Mesothelial cell of epicardium (in vitro differentiated cells): ENCODE measurements at places on chromosomes 13 and 19.
A peak's percentile ranks its signal among the peaks of the same experiment; 100 is the strongest.

- peaks cover 16% of the 10 kb centered on the region for H3K4me1 ChIP-seq
- H3K27me3 ChIP-seq = no peaks in the 10 kb centered on the region
- no peak for DNase-seq
- no peak overlapping the region for H3K27ac ChIP-seq
- H3K36me3 ChIP-seq = peaks cover 45% of the 10 kb centered on the region
These were observed 118.5 kb downstream of the STK24 start for GRCh38 chr13:98458431-98458830.

- peaks cover 38% of the 10 kb centered on the region for H3K27me3 ChIP-seq
- no peak overlapping the region for H3K4me3 ChIP-seq
- DNase-seq = no peak
- no peak overlapping the region for H3K27ac ChIP-seq
- H3K36me3 ChIP-seq = no peaks in the 10 kb centered on the region
These were observed 331.3 kb downstream of the UQCRFS1 start for GRCh38 chr19:28881616-28882015.

DNA sequence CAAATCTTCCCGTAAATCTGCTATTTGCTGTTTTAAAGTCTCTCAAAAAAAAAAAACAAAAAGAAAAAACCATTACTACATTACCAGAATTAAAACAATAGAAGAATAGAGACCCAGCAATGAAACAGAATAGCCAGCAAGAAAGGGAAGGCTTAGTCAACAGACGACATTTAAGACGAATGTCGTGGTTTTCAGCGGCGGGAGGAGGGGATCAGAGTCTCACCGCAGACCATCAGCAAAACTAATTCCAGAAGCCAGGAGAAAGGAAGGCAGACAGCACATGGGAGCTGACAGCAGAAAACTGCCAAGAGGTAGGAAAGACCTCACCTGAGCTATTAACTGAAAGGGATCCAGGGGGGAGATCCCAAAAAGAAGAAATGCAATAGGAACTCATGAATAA lies 128.9 kb downstream of the RNF17 start:
- H3K27me3 ChIP-seq = no peaks in the 10 kb centered on the region
- DNase-seq = no peak
- no peak overlapping the region for H3K4me3 ChIP-seq
- H3K27ac ChIP-seq = no peak overlapping the region
- H3K36me3 ChIP-seq = peaks cover 42% of the 10 kb centered on the region
- no peaks in the 10 kb centered on the region for H3K4me1 ChIP-seq

DNA sequence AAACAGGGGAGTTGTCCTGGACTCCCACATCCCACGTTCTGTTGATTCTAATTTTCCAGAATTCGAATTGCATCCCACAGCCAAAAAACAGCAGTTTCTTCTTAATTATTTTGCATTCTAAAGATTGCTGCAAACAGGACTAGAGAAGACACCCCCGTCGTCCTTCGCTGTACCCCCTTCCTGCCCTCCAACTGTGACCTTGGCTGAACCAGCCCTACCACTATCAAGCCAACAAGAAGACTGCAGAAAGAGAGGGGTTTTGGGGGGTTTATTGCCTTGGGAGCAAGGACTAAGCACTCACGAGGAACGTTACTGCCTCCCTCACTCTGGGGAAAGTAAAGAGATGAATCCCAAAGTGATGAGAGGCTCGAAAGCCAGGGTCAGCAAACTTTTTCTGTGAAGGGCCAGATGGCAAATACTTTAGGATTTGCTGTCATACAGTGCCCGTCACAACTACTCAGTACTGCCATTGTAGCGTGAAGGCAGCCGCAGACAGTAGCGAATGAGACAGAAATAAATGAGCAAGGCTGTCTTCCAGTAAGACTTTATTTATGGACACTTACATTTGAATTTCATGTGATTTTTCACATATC lies 32.5 kb upstream of the KATNAL1 start:
- H3K4me3 ChIP-seq = no peak overlapping the region
- no peaks in the 10 kb centered on the region for H3K27me3 ChIP-seq
- H3K36me3 ChIP-seq = no peaks in the 10 kb centered on the region
- peaks cover 59% of the 10 kb centered on the region for H3K4me1 ChIP-seq
- no peak for DNase-seq
- peak overlapping the region; percentile 84 for H3K27ac ChIP-seq

- no peaks in the 10 kb centered on the region for H3K36me3 ChIP-seq
- peak overlapping the region; percentile 77 for H3K4me3 ChIP-seq
- peaks cover 10% of the 10 kb centered on the region for H3K27me3 ChIP-seq
- peak overlapping the region; percentile 3 for H3K27ac ChIP-seq
- peaks cover 14% of the 10 kb centered on the region for H3K4me1 ChIP-seq
These were observed 485 bp downstream of the CRYL1 start for GRCh38 chr13:20525144-20525600.

DNA sequence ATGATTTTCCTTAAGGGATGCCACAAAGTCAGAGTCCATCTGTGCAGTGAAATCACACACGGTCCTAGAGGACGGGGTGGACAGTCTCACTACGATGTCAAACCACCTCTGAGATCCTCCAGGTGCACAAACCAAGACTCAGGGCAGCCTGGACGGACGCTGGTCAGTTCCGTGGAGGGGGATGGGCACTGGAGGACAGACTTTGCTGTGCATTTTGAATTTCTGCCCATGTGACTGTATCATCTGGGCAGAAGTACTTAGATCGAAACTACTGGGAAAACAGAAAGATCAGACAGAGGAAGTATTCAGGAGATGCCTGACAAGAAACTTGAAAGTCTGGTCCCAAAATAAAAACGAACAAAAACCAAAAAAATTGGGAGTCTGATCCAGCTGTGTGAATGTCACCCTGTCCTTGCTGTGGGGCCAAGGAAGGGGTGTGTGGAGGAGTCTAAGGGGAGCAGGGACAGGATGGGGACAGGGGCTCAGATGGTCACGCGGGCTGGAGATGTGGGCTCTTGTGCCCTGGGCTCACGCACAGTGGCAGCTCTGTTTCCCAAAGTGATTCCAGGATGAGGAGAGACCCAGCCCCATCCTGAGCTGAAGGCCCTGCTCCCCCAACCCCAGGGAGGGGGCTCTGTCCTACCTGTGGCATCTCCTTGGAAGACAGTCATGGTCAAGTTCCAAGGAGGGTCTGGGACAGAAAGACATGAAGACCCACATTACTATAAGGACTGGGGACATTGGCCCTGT lies 1.5 kb downstream of the SIGLEC8 start:
- no peak overlapping the region for H3K27ac ChIP-seq
- H3K4me3 ChIP-seq = no peak overlapping the region
- H3K4me1 ChIP-seq = no peaks in the 10 kb centered on the region
- peaks cover under 1% of the 10 kb centered on the region for H3K27me3 ChIP-seq

- H3K4me3 ChIP-seq = no peak overlapping the region
- no peak for DNase-seq
- H3K27me3 ChIP-seq = no peaks in the 10 kb centered on the region
- no peak overlapping the region for H3K27ac ChIP-seq
- H3K36me3 ChIP-seq = no peaks in the 10 kb centered on the region
These were observed 140.9 kb downstream of the KCNRG start for GRCh38 chr13:50156140-50156539.

- no peak overlapping the region for H3K27ac ChIP-seq
- H3K4me1 ChIP-seq = no peaks in the 10 kb centered on the region
- H3K4me3 ChIP-seq = no peak overlapping the region
These were observed 127.7 kb upstream of the EDNRB start for GRCh38 chr13:78046331-78046730.

- H3K4me3 ChIP-seq = peak overlapping the region; percentile 87
- H3K36me3 ChIP-seq = no peaks in the 10 kb centered on the region
- peak overlapping the region; percentile 83 for H3K27ac ChIP-seq
- peaks cover 28% of the 10 kb centered on the region for H3K4me1 ChIP-seq
- H3K27me3 ChIP-seq = no peaks in the 10 kb centered on the region
These were observed 897 bp downstream of the ETHE1 start for GRCh38 chr19:43525836-43526771.

DNA sequence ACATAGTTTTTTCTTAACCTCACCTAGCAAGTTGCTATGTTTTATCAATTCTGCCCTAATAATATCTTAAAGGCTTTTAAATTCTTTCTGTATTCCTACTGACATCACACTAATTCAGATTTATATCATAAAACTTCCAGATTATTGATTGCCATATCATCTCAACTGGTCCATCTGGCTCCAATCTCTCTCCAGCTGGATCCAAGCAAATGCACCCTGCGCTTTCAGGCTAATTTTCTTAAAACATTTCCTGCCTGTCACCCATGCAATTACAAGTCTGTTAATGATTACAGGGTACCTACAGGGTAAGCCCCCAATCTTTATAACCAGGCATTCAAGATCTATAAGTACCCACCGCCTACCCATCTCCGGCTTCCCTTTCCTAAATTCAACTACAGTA lies 95.2 kb downstream of the SERP2 start:
- H3K27me3 ChIP-seq = no peaks in the 10 kb centered on the region
- H3K4me1 ChIP-seq = peaks cover 43% of the 10 kb centered on the region
- peak overlapping the region; percentile 5 for H3K27ac ChIP-seq
- DNase-seq = no peak
- H3K4me3 ChIP-seq = no peak overlapping the region

DNA sequence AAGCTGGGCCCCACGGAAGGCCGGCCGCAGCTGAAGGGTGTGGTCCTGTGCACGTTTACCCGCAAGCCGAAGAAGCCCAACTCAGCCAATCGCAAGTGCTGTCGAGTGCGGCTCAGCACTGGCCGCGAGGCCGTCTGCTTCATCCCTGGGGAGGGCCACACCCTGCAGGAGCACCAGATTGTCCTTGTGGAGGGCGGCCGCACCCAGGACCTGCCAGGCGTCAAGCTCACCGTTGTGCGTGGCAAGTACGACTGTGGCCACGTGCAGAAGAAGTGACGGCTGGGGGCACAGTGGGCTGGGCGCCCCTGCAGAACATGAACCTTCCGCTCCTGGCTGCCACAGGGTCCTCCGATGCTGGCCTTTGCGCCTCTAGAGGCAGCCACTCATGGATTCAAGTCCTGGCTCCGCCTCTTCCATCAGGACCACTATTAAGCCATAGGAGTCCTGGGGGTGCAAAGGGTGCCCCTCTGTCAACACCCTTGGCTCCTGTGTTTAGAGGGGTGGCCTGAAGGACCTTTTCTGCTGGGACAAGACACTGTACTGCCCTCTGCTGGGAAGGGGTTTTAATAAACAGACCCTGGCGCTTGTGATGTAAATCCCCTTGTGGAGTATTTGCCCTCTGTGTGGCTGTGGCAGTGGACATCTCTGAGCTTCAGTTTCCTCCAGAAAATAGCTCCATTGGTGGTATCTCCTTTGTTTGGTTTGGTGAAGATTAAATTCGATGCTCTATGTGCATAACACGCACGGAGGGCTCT lies 1.9 kb downstream of the MRPS12 start:
- H3K4me1 ChIP-seq = peaks cover 17% of the 10 kb centered on the region
- DNase-seq = no peak
- peaks cover 33% of the 10 kb centered on the region for H3K36me3 ChIP-seq

DNA sequence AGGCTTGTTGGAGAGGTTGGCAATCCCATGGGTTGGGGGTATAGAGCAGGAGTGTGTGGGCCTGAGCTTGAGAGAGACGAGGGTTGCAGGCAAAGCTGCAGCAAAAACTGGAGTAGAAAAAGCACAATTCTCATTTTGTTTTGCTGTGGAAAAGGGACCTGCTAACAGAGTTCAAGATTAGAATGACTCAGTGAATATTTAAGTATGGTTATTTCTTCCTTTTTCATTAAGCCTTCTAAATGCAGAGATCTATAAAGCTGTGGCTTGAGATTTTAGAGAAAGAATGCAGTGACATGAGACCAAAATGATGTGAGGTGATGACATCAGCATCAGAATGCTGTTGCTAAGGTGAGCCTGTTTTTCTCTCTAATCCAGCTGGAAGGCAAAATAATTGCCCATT lies 10.8 kb upstream of the MBNL2 start:
- H3K27ac ChIP-seq = peak overlapping the region; percentile 45
- no peaks in the 10 kb centered on the region for H3K27me3 ChIP-seq
- peaks cover 9% of the 10 kb centered on the region for H3K36me3 ChIP-seq
- no peak overlapping the region for H3K4me3 ChIP-seq

DNA sequence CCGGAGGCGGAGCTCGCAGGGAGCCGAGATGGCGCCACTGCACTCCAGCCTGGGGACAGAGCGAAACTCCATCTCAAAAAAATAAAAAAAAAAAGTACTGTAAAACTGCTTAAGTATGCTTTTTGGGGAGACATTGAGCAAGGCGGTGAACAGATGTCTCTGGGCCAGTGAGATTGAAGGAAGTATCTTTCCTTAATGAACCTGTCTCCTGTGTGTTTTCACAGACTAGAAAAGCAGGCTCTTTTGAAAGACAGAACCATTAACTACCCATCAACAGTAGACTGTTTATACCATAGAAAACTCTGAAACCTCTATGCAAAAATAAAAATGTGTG lies 1.5 kb upstream of the ECH1 start:
- peak overlapping the region; percentile 97 for H3K27ac ChIP-seq
- H3K4me3 ChIP-seq = no peak overlapping the region
- no peaks in the 10 kb centered on the region for H3K27me3 ChIP-seq
- peaks cover 13% of the 10 kb centered on the region for H3K36me3 ChIP-seq
- peaks cover 28% of the 10 kb centered on the region for H3K4me1 ChIP-seq
- no peak for DNase-seq

GRCh38 chr13:109782066-109782822 lies 4.1 kb downstream of the IRS2 start:
- peaks cover 31% of the 10 kb centered on the region for H3K4me1 ChIP-seq
- no peak overlapping the region for H3K4me3 ChIP-seq
- H3K27ac ChIP-seq = no peak overlapping the region

DNA sequence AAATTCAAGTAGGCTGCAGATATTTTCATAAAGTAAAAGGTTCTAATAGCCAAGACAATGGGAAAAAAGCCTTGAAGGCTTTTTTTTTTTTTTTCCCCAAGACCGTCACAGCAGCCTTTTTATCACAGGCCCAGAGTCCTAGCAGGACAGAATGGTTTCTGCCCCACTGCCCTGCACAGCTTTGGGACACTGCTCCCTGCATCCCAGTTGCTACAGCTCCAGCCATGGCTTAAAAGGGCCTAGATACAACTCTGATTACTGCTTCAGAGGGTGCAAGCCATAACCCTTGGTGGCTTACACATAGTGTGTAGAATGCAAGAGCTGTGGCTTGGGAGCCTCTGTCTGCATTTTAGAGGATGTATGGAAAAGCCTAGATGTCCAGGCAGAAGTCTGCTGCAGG lies 1362.8 kb downstream of the SLITRK5 start:
- no peak for DNase-seq
- no peaks in the 10 kb centered on the region for H3K4me1 ChIP-seq
- peaks cover 9% of the 10 kb centered on the region for H3K36me3 ChIP-seq
- no peak overlapping the region for H3K27ac ChIP-seq

DNA sequence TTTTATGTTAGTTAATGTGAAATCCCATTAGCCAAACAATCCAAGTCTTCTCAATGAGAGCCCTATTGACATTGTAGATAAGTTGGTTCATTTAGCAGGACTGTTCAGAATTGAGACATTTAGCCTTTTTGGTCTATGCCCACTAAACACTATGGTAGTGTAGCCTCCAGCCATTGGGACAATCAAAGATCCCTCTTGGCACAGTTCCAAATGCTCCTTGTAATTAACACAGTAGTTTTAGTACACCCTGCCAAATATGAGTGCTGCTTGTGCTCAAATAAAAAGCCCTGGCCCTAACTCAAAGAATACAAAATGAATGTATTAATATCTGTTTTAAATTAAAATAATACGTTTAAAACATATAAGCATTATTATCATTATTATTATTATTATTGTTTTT lies 15.4 kb upstream of the FAM216B start:
- no peak for DNase-seq
- peaks cover 12% of the 10 kb centered on the region for H3K4me1 ChIP-seq
